ENCODE measurements at places on chromosomes 5 and 9.
A peak's percentile ranks its signal among the peaks of the same experiment; 100 is the strongest.

GRCh38 chr9:89920131-89920530, 315.3 kb downstream of the GADD45G start:
- no peak overlapping the region for H3K27ac ChIP-seq
- no peak for DNase-seq
- H3K27me3 ChIP-seq, result no peaks in the 10 kb centered on the region
- no peaks in the 10 kb centered on the region for H3K36me3 ChIP-seq

DNA sequence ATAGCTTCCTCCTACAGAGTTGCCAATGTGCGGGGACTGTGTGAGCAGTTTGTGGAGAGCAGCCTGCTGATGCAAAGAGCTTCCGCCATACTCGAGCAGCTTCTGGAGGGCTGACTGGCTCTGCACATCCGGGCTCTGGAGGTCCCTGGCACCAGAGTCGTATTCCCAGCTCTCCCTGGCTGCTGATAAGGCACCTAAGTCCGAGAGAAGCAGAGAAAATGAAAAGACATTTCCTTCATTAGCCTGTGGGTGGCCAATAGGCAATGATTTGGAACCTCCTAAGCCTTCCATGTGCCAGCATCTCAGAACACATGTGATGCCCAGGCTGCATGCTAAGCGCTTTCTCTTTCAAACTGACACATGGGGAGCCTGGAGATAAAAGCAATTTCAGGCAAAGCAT, 94.3 kb downstream of the TSSK1B start:
- no peak overlapping the region for H3K27ac ChIP-seq
- no peaks in the 10 kb centered on the region for H3K36me3 ChIP-seq
- no peaks in the 10 kb centered on the region for H3K4me1 ChIP-seq
- no peak overlapping the region for H3K4me3 ChIP-seq

- H3K4me3 ChIP-seq, result no peak overlapping the region
- no peak overlapping the region for H3K27ac ChIP-seq
- H3K36me3 ChIP-seq, result no peaks in the 10 kb centered on the region
- peaks cover 3% of the 10 kb centered on the region for H3K4me1 ChIP-seq
- DNase-seq, result no peak
- H3K27me3 ChIP-seq, result no peaks in the 10 kb centered on the region
Measured at GRCh38 chr5:142197098-142197497, 88.5 kb downstream of the NDFIP1 start.

- no peaks in the 10 kb centered on the region for H3K27me3 ChIP-seq
- DNase-seq, result peak; percentile 36
- no peak overlapping the region for H3K27ac ChIP-seq
- H3K4me3 ChIP-seq, result no peak overlapping the region
- no peaks in the 10 kb centered on the region for H3K4me1 ChIP-seq
- H3K36me3 ChIP-seq, result no peaks in the 10 kb centered on the region
Measured at GRCh38 chr9:38263532-38263931, 129.0 kb upstream of the ALDH1B1 start.

DNA sequence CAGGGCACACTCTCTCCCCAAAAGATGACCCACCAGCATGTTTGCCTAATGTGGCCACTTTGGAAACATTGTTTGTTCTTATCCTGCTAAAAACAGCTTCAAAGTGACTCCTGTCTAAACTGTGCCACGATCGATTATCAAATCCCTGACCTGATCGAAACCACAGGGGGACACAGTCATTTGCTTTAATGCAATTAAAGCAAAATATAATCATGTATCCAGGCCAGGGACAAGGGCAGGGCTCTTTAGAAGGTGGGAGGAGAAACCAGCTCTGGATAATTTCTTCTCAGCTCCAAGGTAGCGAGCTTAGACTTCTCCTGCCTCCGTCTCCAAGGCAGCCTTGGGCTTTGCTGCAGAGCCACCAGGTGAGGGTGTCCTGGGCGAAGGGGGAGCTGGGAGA, 95.0 kb upstream of the HAND1 start:
- H3K4me1 ChIP-seq, result no peaks in the 10 kb centered on the region
- H3K36me3 ChIP-seq, result no peaks in the 10 kb centered on the region
- DNase-seq, result no peak
- H3K4me3 ChIP-seq, result no peak overlapping the region

Data from fibroblast of lung (primary cell).